ENCODE measurements at places on chromosomes 13 and 19.

- no peak for DNase-seq
Measured at GRCh38 chr19:35935911-35936737, at the start of gene LRFN3. LRFN3 (plus strand) TSS chr19:35936374; CDS start chr19:35939426, 3,052 bp downstream.

DNA sequence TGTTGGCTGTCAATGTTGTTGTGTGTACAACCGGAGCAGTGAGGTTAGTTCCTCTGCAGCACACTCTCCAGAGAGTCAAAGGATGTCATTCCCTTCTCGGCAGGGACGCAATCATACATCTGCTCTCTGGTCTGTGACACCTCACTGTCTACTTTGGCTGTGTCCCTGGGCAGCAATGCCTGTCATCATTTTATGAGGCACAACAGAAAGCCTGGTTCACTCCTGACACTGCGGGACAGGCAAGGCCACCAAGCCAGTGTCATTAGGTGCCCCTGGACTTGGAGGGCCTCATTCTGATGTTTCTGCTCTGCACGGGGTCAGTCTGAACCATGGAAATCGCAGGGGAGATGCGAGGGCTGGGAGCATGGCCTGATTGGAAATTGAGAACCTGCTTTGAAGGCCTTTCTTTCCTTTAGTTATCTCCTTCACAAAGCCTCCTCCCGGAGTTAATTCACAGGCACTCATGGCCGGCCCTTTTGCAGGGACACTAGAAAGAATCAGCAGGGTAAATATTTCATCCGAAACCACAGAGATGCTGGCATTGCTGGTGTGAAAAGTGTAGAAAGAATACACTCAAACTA, 284.4 kb downstream of the ZNF536 start:
- DNase-seq: no peak

GRCh38 chr19:30886222-30886621, 463.0 kb downstream of the TSHZ3 start:
- DNase-seq: no peak

- DNase-seq: no peak
Measured at GRCh38 chr13:52449331-52450011, 963 bp downstream of the VPS36 start.
